ENCODE measurements at places on chromosomes 7 and 10. TPM values are rescaled to one million over a fixed set of nuclear protein-coding genes. Genes with fewer than 3 reads are reported as not detected.

DNA sequence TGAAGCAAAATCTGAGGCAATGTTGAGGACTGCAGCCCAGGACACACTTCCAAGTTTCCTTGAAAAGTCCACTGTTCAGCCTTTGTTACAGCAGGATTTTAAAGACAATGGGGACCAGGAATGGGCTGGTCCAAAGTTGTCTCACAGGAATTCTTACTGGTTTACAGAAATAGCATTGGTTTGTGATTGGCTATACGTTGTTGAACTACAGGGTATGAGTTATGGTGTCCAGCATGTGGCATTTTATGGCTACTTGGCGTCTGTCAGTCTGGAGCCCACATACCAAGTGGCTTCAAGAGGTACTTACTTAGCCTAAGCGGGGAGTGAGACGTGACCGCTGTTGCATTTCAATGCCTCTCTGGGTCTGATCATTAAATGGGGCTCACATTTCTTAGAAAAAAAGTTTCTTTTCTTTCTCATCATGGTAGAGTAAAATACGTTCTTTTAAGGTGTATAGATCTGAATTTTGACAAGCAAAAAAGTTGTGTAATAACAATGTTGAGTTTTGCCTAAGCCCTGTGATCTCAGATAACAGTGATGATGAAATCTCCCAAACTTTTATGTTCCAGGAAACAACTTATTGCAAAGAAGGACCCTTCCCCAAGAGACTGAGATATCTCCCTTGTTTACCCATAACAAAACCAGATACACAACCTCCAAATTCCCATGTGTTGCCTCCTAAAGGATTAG is 100.0 kb upstream of the TRIM24 start:
- peaks cover 2% of the 10 kb centered on the region for H3K27me3 ChIP-seq
- H3K4me3 ChIP-seq: no peak overlapping the region
- H3K36me3 ChIP-seq: no peaks in the 10 kb centered on the region
- no peak for DNase-seq
- H3K27ac ChIP-seq: no peak overlapping the region
- H3K4me1 ChIP-seq: no peaks in the 10 kb centered on the region

DNA sequence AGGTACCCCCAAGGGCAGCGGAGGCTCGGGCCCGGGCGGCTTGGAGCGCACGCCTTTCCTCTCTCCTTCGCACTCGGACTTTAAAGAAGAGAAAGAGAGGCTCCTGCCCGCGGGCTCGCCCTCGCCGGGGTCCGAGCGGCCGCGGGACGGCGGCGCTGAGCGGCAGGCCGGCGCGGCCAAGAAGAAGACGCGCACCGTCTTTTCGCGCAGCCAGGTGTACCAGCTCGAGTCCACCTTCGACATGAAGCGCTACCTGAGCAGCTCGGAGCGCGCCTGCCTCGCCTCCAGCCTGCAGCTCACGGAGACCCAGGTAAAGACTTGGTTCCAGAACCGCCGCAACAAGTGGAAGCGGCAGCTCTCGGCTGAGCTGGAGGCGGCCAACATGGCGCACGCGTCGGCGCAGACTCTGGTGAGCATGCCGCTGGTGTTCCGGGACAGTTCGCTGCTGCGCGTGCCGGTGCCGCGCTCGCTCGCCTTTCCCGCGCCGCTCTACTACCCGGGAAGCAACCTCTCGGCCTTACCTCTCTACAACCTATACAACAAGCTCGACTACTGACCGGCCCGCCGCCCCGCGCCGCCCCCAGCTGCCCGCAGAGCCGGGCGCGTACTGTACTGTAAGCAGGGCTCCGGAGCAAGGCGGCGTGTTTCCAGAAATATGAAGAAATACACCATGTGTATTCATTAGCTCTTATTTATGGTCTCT is 1.8 kb downstream of the HMX2 start:
- H3K4me3 ChIP-seq: peak overlapping the region; percentile 73
- H3K36me3 ChIP-seq: peaks cover 7% of the 10 kb centered on the region
- peaks cover 47% of the 10 kb centered on the region for H3K4me1 ChIP-seq
- H3K27me3 ChIP-seq: peaks cover 40% of the 10 kb centered on the region
- peak; percentile 59 for DNase-seq

- no peak overlapping the region for H3K4me3 ChIP-seq
- DNase-seq: no peak
- no peak overlapping the region for H3K27ac ChIP-seq
- H3K27me3 ChIP-seq: peaks cover 8% of the 10 kb centered on the region
- H3K4me1 ChIP-seq: no peaks in the 10 kb centered on the region
Measured at GRCh38 chr10:75538144-75538543, 106.7 kb downstream of the LRMDA start.

GRCh38 chr10:98916526-98917125 is 319.0 kb downstream of the HPSE2 start:
- no peaks in the 10 kb centered on the region for H3K4me1 ChIP-seq
- DNase-seq: no peak
- no peaks in the 10 kb centered on the region for H3K36me3 ChIP-seq

Gene FAM25C
- not detected for total RNA-seq

Gene XRCC2
- total RNA-seq: 13.6 TPM

Gene OR2F2
- total RNA-seq: not detected

All from activated CD4-positive, alpha-beta memory T cell treated with anti-CD3 and anti-CD28 coated beads for 36 hours (primary cell).